Thoracic aorta (tissue), 2 donors: ENCODE measurements at places on chromosomes 12 and 14.

DNA sequence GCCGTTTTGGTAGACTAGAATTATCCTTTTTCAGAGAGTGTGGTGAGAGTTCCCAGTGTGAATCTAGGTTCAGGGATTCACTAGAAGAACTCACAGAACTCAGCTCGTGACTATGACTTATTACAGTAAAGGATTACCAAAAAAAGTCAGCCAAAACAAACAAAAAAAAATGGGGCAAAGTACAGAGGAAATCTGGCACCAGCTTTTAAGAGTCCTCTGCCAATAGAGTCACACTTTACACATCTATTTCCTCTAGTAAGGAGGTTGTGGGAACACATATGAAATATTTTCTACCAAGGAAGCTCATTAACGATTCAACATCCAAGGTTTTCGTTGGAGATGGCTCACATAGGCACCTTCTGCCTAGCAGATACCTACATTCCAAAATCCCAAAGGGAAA lies 28.2 kb downstream of the TSPAN19 start:
- DNase-seq = no peak

DNA sequence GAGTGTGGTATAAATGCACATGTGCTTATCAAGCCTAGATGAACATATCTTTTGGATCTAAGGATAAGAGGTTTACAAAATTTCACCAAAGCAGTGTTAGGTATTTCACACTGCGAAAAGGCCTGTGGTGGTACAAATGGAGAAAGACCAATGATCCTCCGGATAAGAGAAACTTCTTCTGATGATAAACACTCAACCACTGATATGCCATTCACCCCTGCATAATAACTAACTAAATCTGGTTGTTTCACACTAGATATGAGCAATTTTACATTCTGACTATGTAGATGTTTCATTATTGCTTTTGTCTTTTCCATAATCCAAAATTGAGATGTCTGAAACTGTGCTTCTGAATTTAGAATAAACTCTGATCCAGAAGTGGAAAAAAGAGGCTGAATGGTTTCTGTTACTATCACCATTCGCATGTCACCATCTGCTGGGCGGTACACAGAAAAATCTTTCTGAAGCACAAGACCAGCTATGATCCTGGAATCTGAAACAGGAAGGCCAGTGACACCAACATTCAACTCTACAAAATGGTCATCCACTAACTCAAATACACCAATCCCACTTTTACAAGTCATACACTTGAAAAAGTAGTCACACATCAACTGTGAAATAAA lies 1.3 kb downstream of the BBS10 start:
- DNase-seq = no peak

- DNase-seq = no peak
Measured at GRCh38 chr12:64091186-64091585, 130.9 kb downstream of the KICS2 start.

GRCh38 chr12:109309381-109310246 lies 530 bp upstream of the FOXN4 start:
- DNase-seq = no peak

DNA sequence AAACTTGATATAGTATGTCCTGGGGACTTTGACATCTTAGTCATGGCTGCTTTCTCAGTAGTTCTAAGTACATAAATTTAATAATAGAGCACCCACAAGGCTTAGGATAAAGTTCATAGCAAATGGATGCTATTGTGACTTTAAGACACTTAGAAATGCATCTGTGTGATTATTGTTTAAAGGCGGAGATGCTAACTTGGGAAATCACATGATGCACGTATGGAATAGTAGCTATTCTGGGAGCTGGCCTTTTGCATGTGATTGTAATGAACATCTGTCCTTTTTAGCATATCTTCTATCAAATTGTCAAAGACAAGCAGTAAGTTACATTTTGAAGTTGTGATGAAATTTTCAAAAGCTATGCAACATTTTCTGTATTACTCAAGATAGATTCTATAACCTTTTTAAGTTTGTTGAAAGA lies 46.7 kb upstream of the ATP2A2 start:
- DNase-seq = no peak

DNA sequence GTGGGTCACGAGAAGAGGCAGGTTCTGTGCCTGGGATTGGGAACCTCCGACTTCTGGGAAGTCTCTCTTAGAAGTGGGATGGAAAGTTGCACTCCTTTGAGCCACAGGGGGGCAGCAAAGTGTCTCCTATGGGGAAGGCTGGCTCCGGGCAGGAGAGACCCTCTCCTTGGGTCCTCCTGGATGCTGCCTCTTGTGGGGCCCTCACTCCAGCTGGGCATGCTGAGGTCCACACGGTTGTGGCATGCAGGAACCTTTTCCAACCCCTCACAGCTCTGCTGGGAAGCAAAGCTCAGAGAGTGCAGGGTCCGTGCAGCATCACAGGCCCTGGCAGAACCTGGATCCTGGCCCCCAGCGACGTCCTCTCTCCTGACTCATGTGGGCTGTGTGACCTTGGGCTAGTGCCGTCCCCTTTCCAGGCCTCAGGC lies 17.4 kb downstream of the SDSL start:
- DNase-seq = no peak

DNA sequence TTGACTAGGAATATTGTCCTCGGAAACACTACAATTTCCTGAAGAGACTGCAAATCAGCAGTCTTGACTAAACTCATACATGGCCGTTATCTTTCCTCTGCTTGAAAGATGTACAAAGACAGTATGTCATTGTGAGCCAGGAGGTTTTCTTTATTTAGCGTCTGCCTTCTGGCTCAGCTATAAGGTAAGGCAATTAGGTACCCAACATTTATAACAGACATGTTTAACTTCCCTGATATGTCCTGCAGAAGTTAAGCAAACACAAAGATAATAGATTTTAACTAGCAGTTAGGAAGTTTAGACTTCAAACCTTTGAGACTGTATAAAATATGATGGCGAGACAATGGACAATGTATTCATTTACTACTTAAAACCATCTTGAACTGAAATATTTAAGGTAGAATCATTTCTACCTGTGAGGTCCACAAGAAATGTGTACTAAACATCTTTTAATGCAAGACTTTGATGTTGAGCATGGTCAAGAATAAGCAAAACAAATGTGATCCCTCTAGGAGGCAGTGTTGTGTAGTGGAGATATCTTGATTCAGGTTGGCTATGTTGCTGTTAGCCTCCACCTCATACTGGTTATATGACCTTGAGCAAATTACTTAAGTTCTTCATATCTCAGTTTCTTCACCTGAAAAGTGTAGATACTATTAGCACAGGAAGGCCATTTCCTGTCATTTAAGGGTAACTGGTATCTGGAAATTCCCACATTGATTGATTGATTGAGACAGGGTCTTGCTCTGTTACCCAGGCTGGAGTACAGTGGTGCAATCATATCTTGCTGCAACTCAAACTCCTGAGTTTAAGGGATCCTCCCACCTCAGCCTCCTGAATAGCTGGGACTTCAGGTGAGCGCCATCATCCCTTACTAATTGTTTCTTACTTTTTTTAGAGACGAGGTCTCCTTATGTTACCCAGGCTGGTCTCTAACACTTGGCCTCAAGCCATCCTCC lies 96.3 kb upstream of the EEA1 start:
- DNase-seq = no peak

- DNase-seq = no peak
Measured at GRCh38 chr14:95500772-95501401, 15.6 kb downstream of the SYNE3 start.

DNA sequence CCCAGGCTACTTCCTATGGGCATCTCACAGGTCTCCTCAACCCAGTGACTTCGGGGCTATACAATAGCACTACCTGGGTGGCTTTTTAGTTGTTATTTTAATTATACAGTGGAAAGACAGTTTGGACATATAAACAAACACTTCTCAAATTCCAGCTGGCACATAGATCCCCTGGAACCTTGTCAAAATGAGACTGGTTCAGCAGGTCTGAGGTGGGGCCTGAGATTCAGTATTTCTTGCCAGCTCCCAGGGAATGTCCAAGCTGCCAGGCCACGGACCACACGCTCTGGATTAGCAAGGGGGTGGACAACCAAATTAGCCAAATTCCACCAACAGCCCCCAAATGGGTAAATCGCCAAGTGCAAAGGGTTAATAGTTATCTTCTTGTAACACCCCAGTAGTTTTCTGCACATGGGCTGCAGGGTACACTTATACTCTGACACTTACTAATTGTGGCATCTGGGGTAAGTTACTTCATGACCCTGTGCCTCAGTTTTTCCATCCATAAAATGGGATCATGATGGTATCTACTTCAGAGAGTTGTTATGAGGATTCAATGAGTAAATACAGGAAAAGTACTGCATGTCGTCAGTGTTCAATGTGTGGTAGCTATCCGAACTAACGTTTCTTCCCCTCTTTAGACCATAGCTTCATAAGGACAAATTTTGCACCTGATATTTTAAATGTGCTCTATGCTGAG lies 789.4 kb upstream of the TBX3 start:
- no peak for DNase-seq

DNA sequence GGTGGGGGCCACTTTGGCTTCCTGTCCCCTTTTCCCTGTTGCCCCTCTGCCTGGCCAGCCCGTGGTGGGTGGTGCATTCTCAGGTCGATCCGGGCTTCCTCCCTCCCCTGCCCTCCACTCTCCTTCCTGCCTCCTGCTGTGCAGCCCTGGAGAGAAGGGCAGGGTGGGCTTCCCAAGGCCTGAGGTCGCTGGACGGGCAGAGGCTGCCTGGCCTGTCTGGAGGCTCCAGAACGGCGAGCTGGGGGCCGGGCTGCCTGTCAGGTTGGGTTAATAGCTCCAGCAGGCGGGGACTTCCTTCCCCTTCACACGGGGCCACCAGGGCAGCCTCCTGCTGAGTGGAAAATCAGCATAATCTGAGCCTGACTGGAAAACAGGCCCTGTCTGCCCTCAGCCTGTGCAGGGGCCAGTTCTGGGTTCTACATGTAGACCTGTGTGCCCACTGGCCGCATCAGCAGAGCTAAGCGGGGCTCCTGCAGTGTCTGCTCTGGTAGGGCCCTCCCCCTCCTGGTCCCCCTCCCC lies 11.3 kb downstream of the KIF26A start:
- DNase-seq = no peak

GRCh38 chr14:89481196-89481595 lies 64.2 kb upstream of the FOXN3 start:
- DNase-seq = no peak

GRCh38 chr12:132305991-132306884 lies 23.2 kb downstream of the GALNT9 start:
- no peak for DNase-seq

DNA sequence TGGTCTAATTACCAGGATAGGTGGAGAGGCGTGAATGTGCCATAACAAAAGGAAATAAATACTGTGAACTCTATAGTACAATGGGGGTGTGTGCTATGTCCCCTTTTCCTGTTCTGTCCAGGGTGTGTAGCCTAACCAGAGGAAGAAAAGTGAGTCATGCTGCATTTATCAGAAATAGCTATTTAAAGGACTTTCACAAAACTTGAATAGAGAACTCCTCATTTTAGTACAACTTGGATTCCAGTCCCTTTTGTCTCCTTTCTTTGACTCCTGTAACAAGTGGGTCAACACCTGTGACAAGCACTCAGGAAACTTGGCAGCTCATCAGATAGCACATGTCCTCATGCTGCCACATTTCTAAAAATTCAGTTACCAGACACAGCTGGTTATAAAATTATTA lies 123.4 kb downstream of the CCDC91 start:
- DNase-seq = no peak

DNA sequence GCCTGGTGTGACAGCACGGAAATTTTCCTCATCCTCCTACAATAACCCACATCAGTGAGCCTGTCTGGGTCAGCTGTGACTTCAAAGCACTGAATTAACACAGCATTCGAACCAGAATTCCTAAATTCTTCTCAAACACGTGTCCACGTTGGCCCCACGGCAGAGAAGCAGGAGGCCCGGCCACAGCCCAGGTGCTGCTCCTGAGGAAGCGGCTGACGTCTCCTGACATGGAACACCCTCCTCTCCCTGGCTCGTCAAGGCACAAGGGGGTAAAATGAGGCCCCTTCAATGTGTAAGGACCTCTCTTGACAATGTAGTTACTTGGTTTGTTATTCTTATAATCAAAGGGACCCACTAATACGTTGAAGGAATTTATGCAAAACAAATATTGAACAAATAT lies 156.3 kb upstream of the GSC start:
- no peak for DNase-seq

- no peak for DNase-seq
Measured at GRCh38 chr14:67620217-67620785, 581 bp downstream of the ARG2 start.

- no peak for DNase-seq
Measured at GRCh38 chr12:50926415-50926814, 25.9 kb upstream of the HIGD1C start.

DNA sequence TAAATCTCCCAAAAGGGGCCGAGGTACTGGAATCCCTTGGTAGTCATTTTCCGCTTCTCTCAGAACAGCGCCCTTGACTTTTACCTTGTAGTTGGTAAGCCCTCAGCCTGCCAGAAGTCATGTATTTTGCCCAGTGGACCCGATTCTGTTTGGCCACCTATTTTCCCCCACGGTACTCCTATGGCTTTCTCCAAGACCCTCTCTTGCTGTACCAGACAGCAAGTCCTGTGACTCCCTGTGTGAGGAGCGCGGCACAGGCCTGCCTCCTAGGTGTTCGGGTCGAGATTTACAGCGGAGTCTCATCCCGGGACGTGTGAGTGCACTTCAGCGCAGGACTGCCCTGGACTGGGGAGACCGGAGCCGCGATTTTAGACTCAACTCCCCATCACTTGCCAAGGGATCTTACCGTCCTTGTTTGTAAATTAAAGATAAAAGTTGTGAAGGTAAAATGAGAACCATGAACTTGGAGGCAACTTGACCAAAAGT lies 1.1 kb upstream of the MBD6 start:
- no peak for DNase-seq

- DNase-seq = no peak
Measured at GRCh38 chr12:108514468-108514972, 557 bp upstream of the FICD start.

GRCh38 chr12:6943722-6944380 lies at the start of the genes C12orf57 and RNU7-1:
C12orf57 (plus strand) TSS chr12:6944022; CDS start chr12:6944122, 100 bp downstream.
RNU7-1 (plus strand) TSS chr12:6943816.
- DNase-seq = no peak

DNA sequence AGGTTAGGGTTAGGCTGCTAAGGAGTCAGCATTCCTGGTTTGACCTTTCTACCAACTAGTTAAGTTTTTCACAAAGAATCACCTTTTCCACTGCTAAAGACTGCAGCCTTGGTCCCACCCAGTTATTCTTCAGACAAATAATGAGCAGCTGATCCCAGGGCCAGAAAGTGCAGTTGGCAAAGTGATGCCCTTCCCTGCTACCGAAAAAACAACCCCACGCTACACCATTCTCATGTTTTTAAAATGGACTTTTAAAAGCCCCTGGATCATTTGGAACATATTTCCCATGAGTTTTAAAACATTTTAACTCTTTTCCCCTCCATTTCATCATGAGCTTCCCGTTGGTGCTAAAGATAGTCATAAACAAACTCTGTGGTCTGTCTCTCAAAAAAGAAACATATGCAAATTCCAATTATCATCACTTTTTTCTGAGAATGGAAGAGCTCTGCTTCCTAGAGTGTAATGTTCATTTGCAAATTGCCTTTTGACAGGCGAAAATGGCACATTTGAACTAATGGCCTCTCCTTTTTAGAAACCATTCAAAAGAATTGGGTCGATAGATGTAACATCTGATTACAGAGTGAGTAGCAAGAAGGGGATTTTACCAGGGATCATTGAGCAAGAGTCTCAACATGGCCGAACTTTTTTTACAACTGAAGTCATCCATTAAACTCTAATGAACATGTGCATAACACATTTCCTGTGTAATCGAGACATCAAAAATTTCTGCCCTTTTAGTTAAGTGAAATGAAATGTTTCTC lies 129.3 kb upstream of the RAP1B start:
- no peak for DNase-seq
